ENCODE measurements at places on chromosomes 4 and X.

- no peak for DNase-seq
Observed at GRCh38 chr4:112111306-112111705, 33.9 kb upstream of the FAM241A start.

DNA sequence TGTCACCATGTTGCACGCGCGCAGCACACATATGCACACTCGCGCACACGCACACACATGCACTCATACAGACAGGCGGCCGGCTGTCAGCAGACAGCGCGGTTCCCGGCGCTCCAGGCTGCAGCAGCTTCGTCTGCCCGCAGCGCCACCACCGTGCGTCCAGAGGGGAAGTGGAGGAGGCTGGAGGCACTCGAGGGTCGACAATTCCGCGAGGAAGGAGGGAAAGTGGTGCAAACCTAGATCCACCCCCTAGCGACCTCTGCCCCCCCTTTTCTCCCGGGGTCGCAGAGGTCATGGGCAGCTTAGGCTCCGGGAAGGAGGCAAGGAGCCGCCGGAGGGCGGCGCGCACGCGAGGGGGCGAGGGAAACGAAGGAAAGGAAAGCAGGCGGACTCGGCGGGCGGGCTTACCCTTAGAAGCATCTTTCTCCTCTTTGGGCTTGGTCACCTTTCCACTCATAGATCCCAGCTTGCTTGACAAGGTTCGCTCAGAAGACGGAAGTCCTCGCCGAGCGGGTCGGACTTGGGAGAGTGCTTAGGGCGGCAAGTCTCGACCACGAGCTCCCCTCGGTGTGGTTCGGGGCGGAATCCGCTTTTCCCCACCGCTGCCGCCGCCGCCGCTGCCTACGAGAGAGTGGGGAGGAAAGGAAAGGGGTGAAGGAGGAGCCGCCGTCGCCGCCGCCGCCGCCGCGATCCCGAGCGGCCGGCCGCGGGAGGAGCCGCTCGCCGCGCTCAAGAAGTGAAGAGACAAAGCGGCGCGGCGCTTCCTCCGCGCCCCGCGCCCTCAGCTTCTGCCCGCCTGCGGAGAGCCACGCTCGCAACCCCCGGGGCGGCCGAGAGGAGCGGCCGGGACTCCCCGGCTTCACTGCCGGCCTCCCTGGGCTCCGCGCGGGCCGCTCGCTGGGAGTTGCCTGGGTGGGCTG, 326.6 kb upstream of the F9 start:
- DNase-seq, result peak; percentile 16

- no peak for DNase-seq
Observed at GRCh38 chr4:78734441-78735162, 41.5 kb upstream of the BMP2K start.

- no peak for DNase-seq
Observed at GRCh38 chr4:155582971-155583437, 83.6 kb upstream of the GUCY1A1 start.

- no peak for DNase-seq
Observed at GRCh38 chrX:22360129-22360528, 87.4 kb downstream of the CBLL2 start.

DNA sequence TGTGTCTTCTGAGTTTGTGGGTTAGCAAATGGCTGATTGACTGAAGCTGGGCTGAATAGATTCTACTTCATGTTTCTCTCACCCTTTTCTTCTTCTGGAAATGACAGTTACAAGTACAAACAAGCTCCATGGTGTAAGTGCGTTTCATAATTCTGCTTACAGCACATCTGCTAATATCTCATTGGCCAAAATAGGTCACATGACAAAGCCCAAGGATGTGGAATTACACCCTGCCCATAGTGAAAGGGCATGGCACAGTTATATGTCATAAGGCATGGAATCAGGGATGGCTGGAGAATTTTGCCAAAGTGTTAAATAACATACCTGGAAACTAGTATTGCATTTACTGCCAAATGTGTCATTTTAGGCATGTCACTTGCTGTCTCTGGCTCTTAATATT, 327.2 kb downstream of the NKX6-1 start:
- no peak for DNase-seq

DNA sequence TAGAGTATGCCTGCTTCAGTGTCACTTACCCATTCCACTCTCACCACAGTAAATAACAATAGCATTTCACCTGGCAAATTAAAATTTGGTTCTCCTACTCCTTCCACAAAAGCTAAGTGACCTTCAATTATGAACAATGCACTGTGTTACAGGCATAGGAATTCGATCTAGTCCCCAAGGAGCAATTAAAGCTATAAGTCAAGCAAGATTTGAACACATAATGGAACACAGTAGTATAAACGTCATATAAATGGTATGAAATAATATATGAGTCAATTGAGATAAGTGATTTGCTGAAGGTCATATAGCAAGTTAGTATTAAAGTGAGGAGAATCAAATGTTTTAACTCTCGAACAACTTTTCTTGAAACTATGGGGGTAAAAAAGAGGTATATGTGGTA, 65.8 kb downstream of the ARAP2 start:
- no peak for DNase-seq

DNA sequence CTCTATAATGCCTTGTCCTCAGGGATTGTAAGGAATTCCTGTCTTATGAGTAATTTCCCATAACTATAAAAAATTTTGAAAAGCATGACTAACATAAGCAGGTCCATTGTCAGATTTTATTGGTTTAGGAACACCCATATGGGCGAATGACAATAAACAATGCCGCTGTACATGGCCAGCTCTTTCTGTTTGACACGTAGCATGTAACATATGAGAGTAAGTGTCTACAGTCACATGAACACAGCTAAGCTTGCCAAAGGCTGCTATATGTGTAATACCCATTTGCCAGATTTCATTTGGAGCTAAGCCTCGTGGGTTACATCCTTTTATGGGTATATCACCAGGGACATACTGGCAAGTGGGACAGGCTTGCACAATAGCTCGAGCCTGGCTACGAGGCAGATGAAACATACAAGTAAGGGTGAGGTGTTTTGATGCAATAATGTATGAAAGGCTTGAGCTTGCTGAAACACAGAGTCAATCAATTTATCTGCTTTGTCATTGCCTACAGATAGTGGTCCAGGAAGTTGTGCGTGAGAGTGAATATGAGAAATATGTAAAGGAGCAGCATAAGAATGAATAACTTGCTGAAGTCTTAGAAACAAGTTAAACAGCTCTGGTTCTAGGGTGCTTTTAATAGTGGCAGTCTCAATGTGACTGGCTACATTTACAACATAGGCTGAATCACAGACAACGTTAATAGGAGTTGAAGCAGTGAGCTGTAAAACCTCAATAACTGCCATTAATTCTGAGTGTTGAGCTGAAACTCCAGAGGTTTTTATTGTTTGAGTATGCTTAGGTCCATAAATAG, 67.4 kb upstream of the UGT2B10 start:
- DNase-seq, result no peak

DNA sequence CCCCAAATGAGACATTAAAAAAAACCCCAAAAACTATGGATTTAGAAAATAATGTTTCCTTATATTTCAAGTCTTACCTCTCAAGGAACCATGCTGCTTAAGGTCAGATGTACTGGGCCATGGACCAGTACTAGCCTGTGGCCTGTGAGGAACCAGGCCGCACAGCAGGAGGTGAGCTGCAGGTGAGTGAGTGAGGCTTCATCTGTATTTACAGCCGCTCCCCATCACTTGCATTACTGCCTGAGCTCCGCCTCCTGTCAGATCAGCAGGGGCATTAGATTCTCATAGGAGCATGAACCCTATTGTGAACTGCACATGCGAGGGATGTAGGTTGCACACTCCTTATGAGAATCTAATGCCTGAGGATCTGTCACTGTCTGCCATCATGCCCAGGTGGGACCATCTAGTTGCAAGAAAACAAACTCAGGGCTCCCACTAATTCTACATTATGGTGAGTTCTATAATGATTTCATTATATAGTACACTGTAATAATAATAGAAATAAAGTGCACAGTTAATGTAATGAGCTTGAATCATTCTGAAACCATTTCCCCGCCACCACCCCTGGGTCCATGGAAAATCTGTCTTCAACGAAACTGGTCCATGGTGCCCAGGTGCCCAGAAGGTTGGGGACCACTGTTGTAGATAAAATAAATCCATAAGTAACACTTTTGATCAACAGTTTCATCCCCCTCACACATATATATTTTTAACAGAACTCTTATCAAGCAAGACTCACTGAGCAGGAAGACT, 105.3 kb upstream of the CBR4 start:
- DNase-seq, result no peak

- DNase-seq, result no peak
Observed at GRCh38 chr4:15089979-15090378, 87.7 kb downstream of the CPEB2 start.

DNA sequence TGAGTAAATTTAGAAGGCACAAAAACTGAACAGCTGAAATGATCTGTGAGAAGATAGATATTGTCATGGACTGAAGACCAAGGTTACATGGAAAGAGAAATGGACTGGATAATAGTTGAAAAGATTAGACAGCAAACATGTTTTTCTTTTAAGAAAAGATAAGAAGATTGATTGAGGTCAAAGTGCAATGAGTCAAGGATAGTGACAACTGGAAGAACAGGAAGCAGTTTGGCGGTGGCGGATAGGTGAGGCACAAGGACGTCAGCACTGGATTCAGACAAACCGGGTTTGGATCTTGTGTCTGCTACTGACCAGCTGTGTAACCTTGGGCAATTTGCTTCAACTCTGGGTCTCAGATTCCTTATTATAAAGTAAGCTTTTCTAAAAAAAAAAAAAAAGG, 2.0 kb upstream of the HPGD start:
- DNase-seq, result no peak

DNA sequence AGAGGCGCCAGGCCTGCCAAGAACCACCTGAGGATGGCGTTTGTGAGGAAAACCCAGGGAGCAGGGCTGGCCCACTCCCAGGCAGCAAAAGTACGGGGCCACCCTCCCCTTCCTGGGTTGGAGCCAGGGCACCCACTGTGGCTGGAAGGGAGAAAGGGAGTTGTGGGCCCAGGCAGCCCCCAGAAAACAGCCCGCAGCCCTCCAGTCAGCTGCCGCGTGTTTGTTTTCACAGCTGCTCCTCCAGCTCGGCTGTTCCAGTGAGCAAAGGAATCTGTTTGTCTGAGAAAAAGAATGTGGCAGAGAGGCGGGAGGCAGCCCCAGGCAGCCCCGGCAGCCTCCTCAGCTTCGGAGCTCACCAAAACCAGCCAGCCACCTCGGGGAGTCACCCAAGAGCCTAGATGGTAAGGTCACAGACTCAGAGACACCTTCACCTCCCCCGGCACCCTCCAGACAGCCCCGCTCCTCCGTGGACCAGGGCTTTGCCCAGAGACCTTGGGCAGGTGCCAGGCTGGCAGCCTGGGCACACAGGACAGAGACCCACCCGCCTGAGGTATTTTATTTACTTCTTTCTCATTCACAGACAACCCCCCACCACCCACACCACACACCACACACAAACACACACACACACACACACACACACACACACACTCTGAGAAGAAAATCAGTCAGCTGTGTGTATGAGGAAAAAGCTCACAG, 338.1 kb downstream of the BCOR start:
- DNase-seq, result no peak

- no peak for DNase-seq
Observed at GRCh38 chr4:26120098-26120825, 200.6 kb upstream of the RBPJ start.

DNA sequence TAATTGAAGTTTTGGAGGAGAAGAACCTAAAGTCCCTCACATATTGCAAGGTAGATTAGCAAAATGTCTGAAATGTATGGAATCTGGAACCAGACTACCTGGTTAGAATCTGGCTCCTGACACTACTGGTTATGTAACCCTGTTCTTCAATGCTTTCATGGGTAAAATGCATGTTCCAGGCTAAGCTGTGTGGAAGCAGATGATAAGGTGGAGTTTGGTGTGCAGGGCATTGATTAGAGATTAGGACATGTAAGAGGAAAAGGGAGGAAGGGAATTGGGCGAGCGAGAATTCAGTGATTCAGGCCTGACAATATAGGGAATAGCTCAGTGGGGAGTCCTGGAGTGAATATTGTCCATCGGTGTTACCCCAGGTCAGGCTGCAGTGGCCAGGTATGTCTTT, 165.8 kb upstream of the SFRP2 start:
- no peak for DNase-seq

- DNase-seq, result no peak
Observed at GRCh38 chr4:114225436-114225835, 246.0 kb upstream of the ARSJ start.

- DNase-seq, result no peak
Observed at GRCh38 chr4:2829321-2829932, 14.2 kb upstream of the ADD1 start.

DNA sequence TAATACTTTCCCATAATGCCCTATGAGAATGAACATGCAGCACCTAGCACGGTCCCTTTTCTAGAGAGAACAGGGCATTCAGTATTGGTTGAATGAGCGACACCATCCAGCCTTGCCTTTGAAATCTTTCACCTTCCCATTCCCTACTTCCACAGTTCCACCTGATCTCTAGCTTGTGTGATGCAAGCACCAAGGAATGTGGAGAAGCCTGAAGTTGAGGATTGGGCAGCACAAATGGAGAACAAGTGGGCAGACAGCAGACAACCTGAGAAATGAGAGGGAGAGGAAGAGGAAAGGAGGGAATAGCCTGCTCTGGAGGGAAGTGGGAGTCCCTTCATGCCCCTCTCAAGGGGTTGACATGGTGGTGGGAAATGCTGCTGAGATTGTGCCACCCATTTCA, 365.1 kb upstream of the CXorf51A start:
- no peak for DNase-seq

- DNase-seq, result no peak
Observed at GRCh38 chrX:9488586-9488985, 23.7 kb downstream of the TBL1X start.

DNA sequence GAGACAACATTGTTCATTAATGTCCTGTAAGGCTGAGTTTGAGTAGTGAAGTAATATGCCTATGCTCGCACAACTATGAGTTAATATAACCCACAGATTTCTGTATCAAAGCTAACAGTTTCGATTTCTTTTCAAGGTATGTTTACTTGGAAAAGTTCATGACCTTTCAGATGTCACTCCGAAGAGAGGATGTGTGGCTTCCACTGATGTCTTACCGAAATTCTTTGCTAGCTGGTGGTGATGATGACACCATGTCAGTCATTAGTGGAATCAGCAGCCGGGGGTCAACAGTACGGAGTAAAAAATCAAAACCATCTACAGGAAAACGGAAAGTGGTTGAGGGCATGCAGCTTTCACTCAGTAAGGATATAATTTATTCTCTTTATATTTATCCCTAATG, 124.9 kb downstream of the STAG2 start:
- peak; percentile 66 for DNase-seq

- DNase-seq, result no peak
Observed at GRCh38 chr4:43276321-43276720, 383.8 kb downstream of the GRXCR1 start.
